ENCODE measurements at places on chromosomes 5 and 9.
A peak's percentile ranks its signal among the peaks of the same experiment; 100 is the strongest.

GRCh38 chr5:176818391-176819098, 8.2 kb downstream of the UNC5A start:
- DNase-seq, result no peak

GRCh38 chr5:119951330-119951934, 322.1 kb downstream of the FAM170A start:
- DNase-seq, result peak; percentile 62

GRCh38 chr9:2263665-2264064, 248.5 kb downstream of the SMARCA2 start:
- no peak for DNase-seq

DNA sequence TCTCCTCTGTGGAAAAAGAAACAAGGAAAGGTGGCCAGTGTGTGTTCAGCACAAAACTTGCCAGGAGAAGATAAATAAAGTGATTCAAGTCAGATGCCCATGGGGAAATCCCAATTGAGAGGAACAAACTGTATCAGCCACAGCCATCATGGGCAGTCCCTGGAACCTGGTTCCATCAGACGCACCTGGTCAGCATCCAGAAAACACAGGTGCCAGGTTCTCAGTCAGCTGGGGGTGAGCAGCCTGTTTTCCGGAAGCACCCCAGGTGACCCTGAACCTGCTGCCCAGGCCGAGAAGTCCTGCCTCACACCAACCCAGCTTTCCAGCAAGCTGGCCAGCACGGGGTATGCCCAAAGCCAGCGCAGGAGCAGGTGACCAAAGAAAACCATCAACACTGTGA, 30.5 kb downstream of the PTCH1 start:
- no peak for DNase-seq

- DNase-seq, result no peak
Observed at GRCh38 chr5:92836855-92837755, 743.9 kb downstream of the NR2F1-AS1 start.

GRCh38 chr9:136831002-136831719, 11.1 kb upstream of the AJM1 start:
- DNase-seq, result no peak

- peak; percentile 70 for DNase-seq
Observed at GRCh38 chr5:153276151-153276550, 214.3 kb upstream of the GRIA1 start.

DNA sequence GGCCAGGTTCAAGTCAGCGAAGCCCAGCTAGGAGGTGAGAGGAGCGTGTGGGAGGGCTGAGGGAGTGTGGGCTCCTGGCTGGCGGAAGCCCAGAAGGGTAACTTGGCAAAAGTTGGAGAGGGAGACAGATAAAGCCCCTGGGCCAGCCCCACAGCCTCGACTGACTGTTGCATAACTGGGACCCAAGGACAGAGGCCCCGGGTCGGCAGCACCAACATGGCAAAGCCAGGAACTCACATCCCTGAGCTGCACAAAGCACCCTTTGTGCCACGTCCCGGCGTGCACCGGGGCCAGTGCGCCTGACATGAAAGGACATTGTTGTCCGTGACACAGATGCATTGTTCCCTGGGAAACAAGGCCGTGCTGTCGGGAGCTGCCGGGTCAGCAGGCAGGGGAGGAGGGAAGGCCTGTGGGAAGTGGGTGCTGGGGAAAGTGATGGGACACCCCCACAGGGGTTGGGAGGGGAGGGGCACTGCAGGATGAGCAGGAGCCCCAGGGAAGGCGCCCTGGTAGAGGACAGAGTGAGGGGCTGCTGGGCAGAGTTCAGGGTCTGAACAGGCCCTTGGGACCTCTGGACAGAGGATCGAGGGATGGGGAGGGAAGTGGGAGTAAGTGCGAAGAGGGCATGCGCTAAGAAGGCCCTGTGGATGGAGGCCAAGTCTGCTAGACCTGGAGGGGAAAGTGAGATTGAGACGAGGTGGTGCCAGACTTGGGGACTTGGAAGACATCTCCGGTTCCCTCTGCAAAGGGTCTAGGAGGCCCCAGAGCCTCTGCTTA, 13.0 kb upstream of the DPM2 start:
- no peak for DNase-seq

GRCh38 chr9:133609311-133610098, at the start of gene FAM163B:
TSS of gene FAM163B (minus strand) at chr9:133609389. CDS start at chr9:133580223, 29,166 bp downstream.
- DNase-seq, result peak; percentile 83

DNA sequence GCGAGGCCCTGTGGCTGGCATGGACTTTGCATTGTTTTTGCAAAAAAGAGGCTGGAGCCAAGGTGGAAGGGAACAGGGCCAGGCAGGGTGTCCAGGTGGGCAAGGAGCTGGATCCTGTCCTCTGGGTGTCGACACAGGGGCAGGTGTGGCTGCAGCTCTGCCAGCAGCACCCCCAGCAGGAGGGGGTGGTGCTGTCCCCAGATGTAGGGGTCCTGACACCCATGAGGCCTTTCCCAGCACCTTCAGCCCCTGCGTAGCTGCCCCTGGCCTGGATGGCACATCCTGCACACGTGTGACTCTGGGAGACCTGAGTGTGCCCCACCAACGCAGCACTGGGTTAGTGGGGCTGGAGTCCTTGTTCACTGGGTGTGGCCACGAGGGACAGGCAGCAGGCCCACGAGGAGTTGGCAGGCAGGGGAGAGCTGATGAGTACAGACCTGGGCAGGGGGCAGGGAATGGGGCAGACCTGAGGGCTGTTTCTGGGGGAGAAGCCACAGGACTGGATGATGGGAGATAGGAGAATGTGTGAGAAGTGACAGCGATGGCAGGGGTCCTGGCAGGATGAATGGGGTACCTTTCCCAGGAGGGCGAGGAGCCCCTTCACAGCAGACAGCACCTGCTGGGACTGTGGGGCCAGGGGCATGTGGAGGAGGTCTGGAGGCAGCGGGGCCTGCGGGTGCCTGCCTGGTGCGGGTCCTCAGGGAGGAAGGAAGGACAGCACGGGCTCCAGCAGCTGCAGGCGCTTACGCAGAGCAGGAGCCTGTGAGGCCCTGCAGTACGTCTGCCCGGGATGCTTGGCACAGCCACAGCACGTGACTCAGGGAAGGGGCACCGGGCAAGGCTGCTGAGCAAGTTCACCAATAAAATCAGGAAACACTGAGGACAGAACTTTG, 3.6 kb upstream of the RASGEF1C start:
- DNase-seq, result no peak

- no peak for DNase-seq
Observed at GRCh38 chr5:38519476-38519875, 37.0 kb downstream of the LIFR start.

DNA sequence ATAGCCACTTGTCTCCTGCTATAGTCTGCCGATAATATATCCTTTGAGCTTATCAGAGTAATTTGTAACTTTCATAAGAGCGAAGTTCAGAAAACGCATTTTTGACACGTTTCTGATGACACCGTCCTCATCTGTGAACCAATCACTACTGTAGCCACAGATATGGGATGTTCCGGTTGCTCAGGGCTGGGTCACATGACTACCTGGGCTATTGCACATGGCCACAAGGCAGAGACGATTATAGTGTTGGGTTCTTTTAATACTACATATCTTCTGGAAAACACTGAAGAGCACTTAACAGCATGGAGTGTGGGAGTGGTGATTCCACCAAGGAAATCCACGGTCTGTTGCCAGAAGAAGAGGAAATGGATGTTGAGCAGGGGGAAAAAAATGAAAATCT, 115.0 kb upstream of the ADRA1B start:
- no peak for DNase-seq

GRCh38 chr9:35730486-35730854, 1.5 kb downstream of the TLN1 start:
- no peak for DNase-seq

- DNase-seq, result no peak
Observed at GRCh38 chr9:77753180-77753579, 105.1 kb upstream of the GNA14 start.

- no peak for DNase-seq
Observed at GRCh38 chr9:8705861-8706260, 906.3 kb upstream of the DMAC1 start.

DNA sequence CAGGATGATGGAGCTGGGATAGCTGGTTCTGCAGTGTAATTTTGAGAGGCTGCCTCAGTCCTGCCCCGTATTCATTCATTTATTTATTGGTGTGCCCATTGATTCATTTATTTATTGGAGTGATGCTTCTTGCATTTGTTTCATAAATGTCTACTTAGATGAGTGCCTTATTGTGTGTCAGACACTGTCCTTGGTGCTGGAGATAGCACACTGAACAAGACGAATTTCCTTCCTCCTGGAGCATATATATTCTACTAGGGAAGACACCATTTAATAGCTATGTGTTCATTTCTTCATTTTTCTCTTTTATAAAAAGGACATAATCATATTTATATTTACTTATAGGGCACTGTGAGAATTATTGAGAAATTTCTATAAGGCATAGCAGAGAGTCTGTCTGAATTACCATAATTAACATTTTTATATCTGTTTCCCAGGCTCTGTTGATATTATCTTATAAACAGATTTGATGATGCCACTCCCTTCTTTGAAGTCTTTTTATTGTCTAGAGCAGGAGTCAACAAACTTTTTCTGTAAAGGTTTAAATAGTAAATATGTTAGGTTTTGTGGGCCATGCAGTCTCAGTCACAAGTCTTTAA, 433.9 kb upstream of the ZNF608 start:
- DNase-seq, result no peak

DNA sequence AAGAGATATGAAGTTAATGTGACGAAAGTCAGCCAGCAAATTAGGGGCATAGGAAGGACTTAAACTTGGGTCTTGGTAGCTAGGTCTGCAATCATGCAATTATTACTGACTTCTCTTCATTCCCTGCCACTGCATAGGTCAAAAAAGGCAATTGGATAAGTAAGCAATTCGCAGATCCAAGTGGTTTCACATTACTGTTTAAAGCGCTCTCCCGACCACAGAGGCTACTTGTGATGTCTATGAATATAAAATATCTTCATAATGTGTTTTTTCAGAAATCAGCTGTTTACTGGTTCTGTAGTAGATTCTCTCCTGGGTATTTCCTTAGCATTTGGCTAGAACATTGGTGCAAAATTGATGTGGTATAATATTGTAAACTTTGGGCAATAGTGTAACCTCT, 174.7 kb upstream of the PTGER4 start:
- no peak for DNase-seq

All from islet precursor cell (in vitro differentiated cells).